ENCODE measurements at places on chromosomes 6 and 20.

- no peak for DNase-seq
These were observed 57.3 kb upstream of the THBS2 start for GRCh38 chr6:169310983-169311382.

GRCh38 chr6:139821676-139822223 is 447.3 kb upstream of the CITED2 start:
- DNase-seq: no peak

DNA sequence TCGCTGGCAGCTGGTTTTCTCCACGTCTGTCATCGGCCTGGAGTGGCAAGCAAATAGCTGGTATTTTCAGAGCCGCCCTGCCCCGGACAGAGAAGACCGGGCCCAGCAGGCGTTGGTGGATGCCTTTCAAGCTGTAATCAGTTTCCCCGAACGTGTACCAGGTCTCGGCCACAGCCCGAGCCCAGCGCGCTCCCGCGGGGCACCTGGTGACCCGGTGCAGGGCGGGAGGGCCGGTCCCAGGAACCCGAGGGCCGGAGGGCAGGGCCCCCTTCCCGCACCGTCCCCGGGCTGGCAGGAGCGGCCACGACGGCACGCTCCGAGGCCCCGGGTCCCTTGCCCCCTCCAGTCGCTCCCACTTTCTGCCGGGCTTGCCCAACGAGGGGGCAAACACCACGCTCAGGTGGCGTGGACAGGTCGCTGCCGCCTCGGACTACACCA is 348 bp upstream of the PYGB start:
- DNase-seq: no peak

DNA sequence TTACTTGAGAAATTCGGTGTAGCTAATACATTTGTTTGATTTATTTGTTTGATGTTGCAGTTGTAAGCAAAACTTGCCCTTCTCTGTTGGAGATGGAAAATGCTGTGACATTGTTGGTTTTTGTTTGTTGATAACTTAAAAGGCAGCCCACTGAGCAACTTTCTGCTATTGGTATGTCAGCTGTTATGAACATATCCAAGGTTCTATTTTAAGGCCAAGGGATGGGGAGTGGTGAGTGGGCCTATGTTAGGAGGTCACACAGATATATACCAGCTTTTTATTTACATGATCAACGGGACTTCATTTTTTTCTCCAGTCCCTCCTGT is 5.7 kb downstream of the QKI start:
- DNase-seq: no peak

DNA sequence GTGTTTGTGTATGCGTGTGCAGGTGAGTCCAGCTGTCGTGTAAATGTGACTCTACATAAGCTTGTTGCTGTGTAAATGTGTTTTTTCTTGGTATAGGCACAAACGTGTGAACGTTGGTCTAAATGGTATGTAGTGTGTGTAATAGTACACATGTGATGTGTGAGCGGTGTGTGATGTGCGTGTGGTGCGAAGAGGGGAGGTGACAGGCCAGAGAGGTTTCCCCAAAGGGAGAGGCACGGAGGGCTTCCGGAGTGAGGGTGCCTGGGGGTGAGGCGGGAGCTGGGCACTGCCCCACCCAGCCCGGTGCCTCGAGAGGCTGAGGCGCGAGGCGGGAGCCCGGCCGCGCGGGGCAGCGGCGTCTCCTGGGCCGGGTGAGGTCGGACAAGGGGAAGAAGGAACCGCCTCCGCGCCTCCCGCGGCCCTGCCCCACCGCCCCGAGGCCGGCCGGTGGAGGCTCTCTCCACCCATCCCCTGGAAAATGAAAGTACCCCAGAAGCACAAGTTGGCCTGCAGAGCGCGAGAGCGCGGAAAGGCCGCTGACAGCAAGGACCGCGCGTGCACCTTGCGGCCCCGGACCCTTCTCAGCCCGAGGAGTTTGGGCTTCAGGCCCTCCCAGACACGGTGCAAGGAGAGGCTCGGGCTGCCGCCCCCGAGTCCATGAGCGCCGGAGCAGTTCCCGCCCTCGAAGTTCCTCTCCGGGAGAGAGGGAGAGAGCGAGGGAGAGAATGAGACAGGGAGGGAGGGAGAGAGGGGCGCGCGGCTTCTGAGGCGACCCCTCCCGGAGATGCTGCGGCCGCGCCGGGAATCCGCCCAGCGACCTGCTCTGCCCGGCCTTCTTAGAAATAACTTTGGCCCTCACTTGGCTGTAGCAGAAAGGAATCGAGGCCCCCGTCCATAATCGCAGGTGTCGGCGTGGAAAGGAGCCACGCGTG is 43.2 kb upstream of the OSTM1 start:
- DNase-seq: no peak

GRCh38 chr6:116571683-116572000 is 338 bp downstream of the RWDD1 start:
- no peak for DNase-seq

DNA sequence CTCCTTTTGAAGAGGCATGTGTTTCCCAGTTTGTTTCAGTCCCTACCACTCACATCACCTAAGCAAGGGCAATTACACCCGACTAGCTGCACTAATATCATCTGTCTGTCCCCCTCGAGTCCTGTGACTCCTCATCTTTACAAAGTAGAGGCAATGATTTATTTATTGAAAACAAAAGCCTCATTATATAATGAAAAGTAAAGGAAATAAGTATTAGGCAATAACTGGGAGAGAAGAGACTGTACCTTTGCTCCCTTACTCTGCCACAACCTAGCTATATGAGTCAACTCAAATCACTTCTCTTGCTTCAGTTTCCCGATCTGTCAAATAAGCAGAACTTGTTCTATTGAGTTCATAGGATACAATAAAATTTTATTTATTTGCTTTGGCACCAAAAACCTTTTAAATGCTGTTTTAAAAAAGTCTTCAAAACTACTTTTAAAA is 38.9 kb downstream of the CSNK2A1 start:
- DNase-seq: no peak

GRCh38 chr6:167546611-167547327 is 221.9 kb downstream of the TTLL2 start:
- no peak for DNase-seq

DNA sequence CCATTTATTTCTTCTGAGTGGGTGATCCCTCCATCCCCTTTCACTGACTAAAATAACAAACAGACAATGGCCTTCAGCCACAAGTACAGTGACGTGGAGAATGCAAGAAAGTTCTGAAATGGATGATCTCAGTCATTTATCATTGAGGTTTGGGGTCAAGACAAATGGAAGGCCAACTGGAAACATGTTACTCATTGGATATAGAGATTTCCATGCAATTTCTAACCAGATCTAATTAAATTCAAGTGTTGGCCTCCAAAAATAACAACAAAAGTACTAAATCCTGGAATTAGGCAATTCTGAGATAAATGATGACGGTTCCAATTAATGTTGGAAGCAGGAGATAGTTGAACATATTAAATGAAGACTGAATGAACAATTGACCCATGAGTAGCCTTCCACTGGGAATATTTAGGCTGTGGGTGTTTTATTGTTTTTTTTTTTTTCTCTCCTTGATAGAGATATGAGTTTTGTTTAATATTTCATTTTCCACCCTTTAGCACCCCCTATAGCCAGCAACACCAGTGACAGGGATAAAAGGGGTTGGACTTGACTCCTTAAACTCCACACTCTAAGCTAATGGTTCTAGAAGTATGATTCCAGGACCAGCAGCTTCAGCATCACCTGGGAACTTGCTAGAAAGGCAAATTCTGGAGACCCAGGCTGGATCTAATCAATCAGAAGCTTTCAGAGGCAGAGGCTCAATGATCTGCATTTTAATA is 112.8 kb downstream of the BCAS1 start:
- no peak for DNase-seq

All from endothelial cell (in vitro differentiated cells).